ENCODE measurements at places on chromosomes 5 and 9. TPM values are rescaled to one million over a fixed set of nuclear protein-coding genes. Genes with fewer than 3 reads are reported as not detected.

GRCh38 chr5:109998726-109999125, 309.0 kb downstream of the MAN2A1 start:
- DNase-seq, result no peak

DNA sequence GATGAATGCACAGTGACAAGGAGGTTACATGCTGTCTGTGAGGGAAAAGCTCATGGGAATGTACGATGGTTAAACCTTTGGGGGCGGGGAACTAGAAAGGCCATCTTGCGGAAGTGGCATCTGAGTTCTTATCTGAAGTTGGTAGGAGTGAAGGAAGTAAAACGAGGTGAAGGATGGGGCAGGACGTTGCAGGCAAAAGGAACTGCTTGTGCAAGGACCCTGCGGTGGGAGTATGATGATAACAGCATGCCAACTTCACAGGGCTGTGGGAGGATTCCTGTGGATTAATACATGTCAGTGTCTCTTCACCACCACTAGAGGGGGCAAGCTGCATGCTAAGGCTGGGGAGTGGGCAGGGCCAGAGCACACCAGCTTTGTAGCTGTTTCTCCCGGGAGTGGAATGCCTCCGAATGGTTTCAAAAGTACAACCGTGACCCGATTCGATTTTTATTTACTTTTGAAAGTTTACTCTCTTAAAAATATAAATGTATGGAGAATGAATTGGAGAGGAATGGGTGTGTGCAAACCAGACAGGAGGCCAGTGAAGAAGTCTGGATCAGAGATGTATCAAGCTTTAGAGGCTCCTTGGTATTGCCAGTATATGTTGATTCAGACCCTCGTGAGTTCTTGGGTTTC, 62.5 kb downstream of the CYFIP2 start:
- DNase-seq, result peak; percentile 47

Gene RMI1
- total RNA-seq, result 18.6 TPM

Gene BICD2
- total RNA-seq, result 31.4 TPM

- no peak for DNase-seq
Observed at GRCh38 chr9:99234618-99235017, 12.5 kb downstream of the SEC61B start.

Gene IL5
- total RNA-seq, result not detected

DNA sequence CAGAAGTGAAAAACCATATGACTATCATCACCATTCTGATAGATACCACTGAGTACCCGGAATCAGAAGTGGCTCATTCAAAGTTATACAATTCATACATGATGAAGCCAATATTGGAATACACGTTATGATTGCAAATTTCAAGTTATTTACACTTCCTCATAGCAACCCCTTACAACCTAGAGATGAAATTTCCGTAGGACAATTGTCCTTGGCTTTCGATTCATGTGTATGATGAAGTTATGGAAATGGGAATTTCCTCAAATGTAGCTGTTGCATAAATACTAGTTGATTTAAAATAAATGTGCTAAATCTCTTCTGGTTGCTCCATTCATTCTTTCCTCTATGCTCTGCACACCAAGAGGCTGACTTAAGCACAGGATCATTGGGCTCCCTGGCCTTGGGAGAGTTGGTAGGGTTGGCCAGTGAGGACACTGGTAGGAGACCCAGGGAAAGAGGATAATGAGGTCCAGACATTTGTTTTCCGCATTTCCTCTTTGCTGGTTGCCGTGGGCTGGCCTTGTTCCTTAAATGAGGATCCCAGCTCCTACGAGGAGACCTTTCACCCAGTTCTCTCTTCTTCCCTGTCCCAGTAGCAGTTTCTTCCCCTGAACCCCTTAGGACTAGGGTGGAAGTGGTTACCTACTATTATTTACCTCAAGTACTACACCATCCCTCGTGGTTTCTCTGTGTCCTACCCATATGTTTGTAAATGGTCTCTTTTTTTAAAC, 90.3 kb downstream of the ZNF474 start:
- DNase-seq, result no peak

Gene C6
- not detected for total RNA-seq

DNA sequence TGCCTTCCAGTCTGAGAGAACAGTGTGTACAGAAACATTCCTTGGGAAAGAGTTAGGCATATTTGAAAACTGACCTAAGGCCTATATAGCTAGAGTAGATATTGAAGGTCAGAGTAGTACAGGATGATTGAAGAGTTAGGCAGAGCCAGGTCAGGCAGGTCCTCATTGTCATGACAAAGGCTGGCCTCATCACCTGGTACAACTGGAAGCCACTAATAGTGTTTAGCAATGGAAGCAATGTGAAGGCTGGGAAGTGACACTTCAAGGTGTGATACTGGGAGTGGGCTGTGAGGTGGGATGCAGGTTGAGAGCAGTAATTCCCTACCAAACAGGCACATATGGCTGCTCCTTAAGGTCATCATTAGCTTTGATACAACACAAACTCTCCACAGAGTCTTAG, 123.6 kb upstream of the CCNH start:
- no peak for DNase-seq

- no peak for DNase-seq
Observed at GRCh38 chr9:2489838-2490314, 131.7 kb upstream of the VLDLR start.

DNA sequence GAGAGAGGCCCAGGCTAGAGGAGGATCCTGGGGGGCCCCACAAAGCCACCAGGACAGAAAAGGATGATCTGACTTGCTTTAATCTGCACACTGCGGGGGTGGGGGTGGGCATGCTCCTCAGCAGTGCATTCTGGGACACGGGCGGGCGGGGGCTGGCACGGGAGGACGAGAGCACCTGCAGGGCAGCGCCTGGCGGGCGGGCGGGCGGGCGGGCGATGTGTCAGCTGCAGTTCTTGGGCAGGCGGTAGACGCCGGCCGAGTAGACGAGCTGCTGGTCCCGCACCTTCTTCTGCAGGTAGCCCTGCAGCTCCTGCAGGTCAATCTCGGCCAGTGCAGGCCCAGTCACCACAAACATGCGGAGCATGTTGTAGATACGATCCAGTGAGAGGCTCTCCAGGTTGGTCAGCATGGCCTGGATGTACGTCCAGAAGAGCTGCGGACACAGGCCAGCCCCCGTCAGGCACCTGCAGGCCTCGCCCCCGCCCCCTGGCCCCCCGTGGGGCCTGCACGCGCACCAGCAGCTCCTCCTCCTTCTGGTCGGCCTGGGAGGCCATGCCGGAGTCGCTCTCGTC, 3.0 kb upstream of the TMEM210 start:
- no peak for DNase-seq

Gene PCDHGC5
- total RNA-seq, result 6.2 TPM

DNA sequence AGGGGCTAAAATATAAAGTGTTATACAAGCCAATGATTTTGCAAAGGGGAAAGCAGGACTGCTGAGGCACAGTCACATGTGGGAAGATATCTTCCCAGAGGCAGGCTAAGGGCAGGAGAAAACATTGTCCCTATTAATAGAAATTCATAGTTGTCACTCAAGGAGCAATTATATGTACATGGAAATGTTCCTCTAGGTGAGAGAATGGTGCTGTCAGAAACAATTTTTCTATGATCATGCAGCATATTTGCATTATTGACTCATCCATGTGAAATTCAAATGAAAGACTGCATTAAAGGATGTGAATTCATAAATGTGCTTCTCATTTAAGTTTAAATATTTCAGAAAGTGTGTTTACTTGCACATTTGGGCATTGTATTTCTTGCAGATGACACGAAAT, 775.9 kb upstream of the CDH9 start:
- no peak for DNase-seq

DNA sequence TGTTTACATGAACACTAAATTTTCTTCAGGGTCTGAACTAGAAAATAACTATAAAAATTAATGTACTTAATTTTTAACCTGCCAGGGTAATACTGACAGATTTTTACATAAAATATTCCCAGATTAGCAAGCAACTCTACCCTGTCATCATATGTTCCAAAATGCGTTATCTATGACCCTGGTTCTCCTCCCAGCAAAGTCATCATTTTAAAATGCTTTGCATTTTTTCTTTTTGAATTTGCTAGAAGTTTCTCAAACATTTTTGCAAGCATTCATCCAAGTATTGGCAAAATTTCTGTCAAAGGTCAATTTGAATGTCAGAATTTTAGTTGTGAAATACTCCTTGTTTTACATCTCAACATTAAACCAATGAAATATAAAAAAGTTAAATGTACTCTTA, 144.5 kb upstream of the FTMT start:
- no peak for DNase-seq

DNA sequence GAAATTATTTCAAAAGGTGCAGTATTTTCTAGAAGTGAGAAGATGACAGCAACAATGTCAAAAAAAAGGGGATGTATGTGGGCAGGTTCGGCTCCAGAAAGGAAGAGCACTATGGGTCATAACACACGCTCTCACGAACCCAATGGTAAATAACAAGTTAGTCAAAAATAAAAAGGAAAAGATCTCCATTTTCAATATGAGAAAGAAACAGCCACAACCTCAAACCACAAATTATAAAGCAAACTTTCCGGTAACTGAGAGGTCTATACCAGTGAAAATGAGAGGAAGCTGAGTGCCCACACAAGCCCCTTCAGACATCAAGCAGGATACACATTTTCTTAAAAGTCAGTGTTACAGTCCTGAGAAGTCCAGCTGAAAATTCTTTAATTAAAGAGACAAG, 398.5 kb upstream of the RPS23 start:
- no peak for DNase-seq

DNA sequence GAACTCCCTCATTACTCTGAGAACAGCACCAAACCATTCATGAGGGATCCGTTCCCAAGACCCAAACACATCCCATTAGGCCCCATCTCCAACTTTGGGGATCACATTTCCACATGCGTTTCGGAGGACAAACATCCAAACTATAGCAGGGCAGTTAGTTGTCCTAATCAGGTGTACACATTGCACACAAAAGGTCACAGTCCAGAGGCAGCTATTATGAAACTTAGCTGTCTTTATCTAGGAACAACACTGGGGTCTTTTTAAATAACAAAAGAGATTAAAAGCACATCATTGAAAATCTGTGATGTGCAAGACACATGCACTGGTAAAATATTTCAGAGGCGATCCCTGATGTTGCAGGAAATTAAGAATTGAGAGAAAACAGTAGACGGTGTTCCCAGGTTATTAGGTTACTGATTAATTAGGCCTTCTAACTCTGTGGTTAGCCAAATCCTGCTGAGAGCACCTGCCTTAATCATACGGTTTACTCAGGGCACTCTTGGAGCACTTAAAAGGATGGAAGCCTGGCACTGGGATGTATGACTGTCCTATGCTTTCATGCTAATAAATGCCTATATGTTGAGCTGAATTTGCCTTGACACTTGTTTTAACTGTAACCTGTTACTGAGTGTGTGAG, 1574.5 kb upstream of the WWC1 start:
- DNase-seq, result no peak

DNA sequence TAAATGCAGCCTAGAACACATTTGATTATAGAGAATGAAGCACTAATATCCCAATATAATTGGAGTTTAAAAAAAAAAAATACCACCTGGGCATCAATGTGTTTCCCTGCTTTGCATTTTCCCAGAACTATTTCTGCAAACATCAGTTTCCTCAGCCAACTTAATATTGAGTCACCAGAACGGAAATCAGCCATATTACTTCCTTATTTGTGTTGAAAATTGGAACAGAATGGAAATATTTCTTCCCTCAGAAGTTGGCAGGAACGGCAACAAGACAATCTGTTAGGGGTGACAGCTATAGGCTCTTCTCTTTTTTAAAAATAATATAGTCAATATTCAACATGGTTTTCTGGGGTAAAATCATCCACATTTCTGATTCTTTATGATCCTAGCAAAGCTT, 4.0 kb downstream of the MFAP3 start:
- no peak for DNase-seq

Gene CATSPER3
- 1.2 TPM for total RNA-seq

DNA sequence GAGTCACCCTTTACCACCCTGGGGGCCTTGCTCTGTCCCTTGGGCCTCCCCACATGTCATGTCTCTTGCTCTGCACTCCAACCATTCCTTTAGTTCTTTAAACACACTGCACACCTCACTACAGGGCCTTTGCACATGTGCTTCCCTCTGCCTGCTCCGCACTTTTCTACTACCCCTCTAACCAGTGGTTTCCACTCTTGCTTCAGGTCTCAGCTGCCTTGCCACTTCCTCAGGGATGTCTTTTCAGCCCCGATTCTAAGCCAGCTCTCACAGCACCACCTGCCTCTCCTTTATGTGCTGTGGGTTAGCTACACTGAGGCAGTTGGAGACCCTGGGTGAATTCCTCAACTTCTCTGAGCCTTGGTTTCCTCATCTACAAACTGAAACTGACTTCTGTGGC, 34.6 kb upstream of the GABBR2 start:
- no peak for DNase-seq

- no peak for DNase-seq
Observed at GRCh38 chr5:39863926-39864552, 439.3 kb upstream of the DAB2 start.

DNA sequence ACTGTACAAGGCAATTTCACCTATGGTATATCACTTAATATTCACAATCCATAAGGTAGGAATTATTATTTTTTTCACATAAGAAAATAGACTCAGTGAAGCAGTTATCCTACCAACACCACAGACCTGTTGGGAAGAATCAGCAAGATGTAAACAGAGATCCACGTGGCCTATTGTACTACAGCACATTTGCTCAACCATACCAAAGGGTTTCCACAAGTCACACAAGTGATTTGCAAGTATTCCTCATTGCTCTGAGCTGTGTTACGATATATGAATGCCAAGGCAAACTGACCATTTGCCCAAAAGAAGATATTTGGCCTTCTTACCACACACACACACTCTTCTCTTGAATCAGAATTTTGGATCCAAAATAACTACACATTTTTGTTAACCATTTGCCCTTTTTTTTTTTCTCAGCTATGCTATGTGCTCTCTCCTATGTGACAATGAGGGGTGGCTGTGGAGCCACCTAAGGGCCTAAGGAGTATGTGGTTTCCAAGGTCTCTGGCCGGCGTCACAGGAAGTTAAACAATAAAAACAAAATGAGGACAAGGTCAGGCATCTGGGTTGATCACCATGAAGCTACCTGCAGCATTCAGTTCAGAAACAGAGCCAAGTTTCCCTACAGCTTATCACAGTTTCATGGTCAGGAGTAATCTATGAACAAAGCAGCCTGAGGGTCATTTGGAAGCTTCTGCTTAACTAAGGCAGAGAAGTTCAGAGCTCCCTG, 171.0 kb upstream of the FREM1 start:
- no peak for DNase-seq

Gene PCDHA9
- 18.6 TPM for total RNA-seq

DNA sequence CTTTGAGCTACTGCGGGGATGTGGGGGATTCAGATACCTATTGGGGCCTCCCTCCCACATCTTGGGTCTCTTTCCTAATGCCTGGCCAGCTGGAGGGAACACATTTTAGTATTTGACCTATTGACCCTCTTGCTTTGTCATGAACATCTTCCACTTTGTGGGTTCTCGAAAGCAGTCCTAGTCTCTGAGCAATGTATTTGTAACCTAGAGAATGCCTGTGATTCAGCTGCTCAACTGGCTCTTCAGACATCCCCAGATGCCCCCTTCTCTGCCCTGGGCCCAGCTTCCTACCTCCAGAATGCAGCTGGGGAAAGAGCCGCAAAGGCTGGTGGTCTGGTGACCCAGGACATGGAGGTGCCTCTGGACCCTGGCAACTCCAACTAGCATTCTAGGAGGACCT, 32.2 kb downstream of the APTX start:
- no peak for DNase-seq

Gene EDIL3
- 78.0 TPM for total RNA-seq

Gene CCIN
- not detected for total RNA-seq

Gene SOHLH1
- total RNA-seq, result not detected

- DNase-seq, result no peak
Observed at GRCh38 chr5:168266016-168266415, 25.4 kb upstream of the WWC1 start.

GRCh38 chr5:9126490-9126889, 419.4 kb downstream of the SEMA5A start:
- DNase-seq, result no peak

Gene RAB3C
- total RNA-seq, result 38.1 TPM
